ENCODE measurements at places on chromosomes 11 and 22. TPM values are rescaled to one million over a fixed set of nuclear protein-coding genes. Genes with fewer than 3 reads are reported as not detected.

The C11orf87 gene
- not detected for total RNA-seq

GRCh38 chr22:48607901-48608662 lies 1219.6 kb downstream of the BRD1 start:
- no peak for ATAC-seq

DNA sequence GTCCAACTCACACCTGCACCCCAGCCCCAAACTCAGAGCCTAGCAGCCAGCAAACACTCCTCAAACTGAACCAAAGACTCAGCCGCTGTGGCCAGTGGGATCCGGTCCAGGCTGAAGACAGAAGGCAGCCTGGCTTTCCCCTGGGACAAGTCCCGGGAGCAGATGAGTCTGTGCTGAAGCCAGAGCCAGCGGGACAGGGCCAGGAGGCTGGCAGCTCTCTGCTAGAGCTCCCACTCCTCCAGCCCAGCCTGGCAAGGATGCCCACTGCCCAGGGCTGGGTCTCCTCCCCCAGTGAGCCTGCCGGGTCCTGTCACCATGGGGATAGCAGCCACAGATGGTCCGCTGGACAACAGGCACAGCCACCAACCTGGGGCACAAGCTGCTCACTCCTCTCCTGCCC lies 42.9 kb upstream of the PRR5 start:
- peak; percentile 50 for ATAC-seq

DNA sequence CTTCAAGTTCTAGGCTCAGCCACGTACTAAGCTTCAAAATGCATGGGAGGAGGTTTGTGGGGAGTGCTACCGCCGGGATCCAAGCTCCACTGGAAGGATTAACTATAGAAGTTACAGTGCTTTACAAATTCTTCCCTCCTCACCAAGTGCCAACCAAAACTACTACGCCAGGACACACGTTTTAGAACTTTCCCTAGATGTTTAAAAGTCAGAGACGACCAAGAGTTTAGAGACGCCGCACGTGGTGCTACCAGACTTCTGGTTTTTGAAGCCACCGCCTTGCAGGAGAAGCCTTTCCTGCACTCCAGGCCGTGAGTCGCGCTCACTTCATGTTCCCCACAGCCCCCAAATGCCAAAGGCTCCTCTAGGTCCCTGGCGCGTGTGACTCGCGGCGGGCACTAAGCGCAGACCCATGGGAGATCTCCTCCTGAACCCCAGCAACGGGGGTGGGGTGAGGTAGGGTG lies 734 bp downstream of the SNU13 start:
- no peak for ATAC-seq

DNA sequence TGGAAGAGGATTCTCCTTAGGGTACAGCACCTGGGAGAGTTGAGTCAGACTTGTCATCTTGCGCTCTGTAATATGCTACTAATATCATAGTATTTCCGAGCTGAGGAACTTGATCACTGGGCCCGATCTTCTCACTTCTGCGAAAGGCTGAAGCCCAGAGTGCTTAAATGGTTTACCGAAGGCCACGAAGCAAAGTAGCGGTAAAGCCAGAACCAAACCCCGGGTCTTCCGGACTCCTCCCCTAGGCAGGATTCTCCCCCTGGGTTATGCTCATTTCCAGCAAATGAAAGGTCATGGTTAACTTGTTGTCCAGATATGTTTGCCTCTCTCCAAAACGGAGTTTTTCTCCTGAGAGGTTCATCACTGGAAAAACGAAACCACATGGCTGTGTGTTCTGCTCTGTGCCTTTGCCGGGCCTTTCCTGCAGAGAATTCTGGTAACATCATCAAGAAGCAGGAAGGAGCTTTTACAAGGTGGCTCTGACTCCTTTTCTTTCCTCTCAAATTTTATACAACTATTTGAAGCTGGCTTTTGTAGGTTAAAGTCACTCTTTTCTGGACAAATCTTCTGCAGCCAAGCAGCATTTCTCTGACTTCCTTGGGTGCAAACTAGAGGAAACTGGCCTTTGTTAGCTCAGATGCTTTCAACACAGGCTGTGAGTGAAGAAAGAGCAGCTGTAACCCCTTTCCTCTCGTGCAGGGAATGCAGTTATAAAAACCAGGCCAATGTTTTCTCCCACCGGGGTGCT lies 35.5 kb downstream of the UBASH3B start:
- no peak for ATAC-seq

The C11orf97 gene
- total RNA-seq, result not detected

- peak; percentile 66 for ATAC-seq
Observed at GRCh38 chr11:102139081-102139498, 28.8 kb downstream of the YAP1 start.

The MRGPRX4 gene
- not detected for total RNA-seq

GRCh38 chr22:37731804-37732471 lies 35.1 kb downstream of the TRIOBP start:
- ATAC-seq, result no peak

DNA sequence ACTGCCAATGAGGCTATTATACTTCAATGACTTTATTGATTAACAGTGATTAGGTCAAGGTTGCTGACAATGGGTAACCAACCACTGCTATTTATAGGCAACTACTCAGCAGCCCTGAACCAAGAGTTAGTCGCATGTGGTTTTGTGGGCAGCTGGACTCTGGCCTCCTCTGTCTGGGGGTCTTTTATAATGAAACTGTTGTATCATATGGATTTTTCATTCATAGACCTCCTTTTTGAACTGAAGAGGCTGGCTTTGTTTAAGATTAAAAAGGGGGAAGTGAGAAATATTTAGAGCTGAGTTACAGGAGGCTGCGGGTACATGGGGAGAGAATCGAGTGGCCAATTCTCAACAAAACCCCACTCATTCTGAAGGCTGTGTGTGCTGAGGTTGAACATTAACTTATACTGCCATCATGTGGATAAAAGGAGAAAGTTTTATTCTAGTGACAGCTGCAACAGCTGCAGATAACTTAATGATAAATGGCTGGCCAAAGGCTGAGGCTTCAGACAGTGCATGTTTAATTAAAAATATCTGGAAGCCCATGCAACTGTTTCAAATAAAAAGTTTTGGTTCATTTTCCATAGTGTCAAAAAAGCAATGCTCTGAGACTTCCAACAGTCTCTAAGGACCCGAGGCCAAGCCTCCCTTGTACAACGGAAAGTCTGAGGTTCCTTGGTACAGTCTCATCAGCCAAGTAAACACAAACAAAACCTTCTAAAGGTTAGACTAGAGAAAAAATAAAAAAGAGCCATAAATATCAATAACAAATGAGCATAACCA lies 682.6 kb downstream of the KCNA4 start:
- ATAC-seq, result no peak

The CARD10 gene
- 4.0 TPM for total RNA-seq
